ENCODE measurements at places on chromosomes 3 and 15.
A peak's percentile ranks its signal among the peaks of the same experiment; 100 is the strongest.

DNA sequence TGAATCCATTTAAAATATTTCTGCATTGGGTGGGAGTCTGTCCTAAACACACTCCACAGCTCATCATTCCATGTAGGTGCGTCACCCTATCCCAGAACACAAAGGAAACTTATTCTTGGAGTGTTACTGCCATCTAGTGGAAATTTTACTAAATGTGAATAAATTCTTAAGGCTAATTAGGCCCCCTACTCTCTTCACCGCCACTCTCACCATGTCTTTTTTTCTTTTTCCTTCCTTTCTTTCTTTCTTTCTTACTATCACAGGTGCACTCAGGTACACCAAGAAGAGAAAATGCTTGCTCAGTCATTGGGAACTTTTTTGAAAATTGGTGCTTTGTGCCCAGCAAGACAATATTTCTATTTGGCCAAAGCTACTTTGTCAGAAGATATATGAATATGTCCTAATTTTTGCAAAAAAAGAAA, 26.4 kb upstream of the ATP8B4 start:
- no peak overlapping the region for H3K27ac ChIP-seq
- H3K27me3 ChIP-seq, result no peaks in the 10 kb centered on the region
- H3K36me3 ChIP-seq, result no peaks in the 10 kb centered on the region
- no peak overlapping the region for H3K4me3 ChIP-seq
- no peaks in the 10 kb centered on the region for H3K4me1 ChIP-seq

DNA sequence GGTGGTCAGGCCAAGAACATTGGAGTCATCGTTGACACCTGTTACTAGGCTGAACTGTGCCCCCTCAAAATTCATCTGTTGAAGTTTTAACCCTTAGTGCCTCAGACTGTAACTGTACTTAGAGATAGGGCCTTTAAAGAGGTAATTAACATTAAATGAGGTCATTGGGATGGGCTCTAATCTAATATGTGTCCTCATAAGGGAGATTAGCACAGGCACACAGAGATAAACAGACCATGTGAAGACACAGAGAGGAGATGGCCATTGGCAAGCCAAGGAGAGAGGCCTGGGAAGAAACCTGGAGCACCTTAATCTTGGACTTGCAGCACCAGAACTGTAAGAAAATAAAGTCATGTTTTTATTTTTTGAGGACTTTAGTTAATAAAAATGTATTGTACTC, 59.6 kb downstream of the PLCL2 start:
- H3K4me3 ChIP-seq, result no peak overlapping the region
- no peaks in the 10 kb centered on the region for H3K36me3 ChIP-seq
- no peak for DNase-seq
- no peaks in the 10 kb centered on the region for H3K4me1 ChIP-seq
- H3K27ac ChIP-seq, result no peak overlapping the region
- H3K27me3 ChIP-seq, result no peaks in the 10 kb centered on the region

- no peaks in the 10 kb centered on the region for H3K27me3 ChIP-seq
- H3K27ac ChIP-seq, result peak overlapping the region; percentile 96
- H3K4me1 ChIP-seq, result peaks cover 33% of the 10 kb centered on the region
- peaks cover 4% of the 10 kb centered on the region for H3K36me3 ChIP-seq
These were observed 58.5 kb downstream of the LPP start for GRCh38 chr3:188212308-188212969.

DNA sequence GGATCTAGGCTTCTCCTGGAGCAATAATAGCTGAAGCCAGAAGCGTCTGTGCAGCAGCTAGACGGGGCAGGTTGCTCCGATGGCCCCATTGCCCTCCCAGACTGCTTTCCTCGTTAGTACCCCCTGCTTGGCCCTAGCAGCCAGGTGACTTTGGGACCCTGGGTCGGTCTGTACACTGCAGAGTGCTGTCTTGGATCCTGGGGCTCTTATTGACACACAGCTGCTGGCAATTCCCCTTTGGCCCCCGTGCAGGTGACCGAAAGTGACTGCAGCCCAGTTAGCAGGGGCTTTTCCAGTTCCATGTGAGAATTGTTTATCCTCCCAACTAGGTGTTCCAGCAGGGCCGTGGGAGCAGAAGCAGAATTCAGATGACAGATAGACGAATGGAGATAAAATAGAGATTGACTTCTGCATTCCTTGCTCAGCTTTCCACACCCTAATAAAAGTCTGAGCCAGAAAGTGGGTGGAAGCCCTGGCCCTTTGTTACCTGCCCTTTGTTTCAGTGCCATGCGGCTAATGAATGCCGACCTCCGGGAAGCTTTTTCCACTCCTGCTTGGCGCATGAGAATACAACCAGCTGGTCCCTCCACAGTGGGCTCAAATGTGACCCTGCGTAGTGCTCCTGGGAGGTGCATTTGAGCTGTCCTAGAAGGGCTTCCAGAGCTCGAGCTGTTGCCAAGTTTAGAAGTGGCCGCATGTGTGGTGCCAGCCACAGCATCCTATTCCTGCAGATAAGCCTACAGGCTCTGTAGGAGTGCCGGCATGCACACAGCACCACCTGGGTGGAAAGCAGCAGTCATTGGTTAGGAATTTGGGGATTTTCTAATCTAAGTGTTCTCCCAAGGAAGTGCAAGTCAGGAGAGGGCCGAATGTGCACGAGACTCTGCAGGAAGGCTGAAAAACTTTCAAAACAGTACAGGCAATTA, 94.4 kb downstream of the SLCO3A1 start:
- H3K36me3 ChIP-seq, result no peaks in the 10 kb centered on the region

- no peak overlapping the region for H3K4me3 ChIP-seq
- no peak for DNase-seq
- no peaks in the 10 kb centered on the region for H3K27me3 ChIP-seq
- no peak overlapping the region for H3K27ac ChIP-seq
- H3K4me1 ChIP-seq, result no peaks in the 10 kb centered on the region
These were observed 337.6 kb downstream of the EFHB start for GRCh38 chr3:19596408-19596807.

- H3K27me3 ChIP-seq, result no peaks in the 10 kb centered on the region
- no peaks in the 10 kb centered on the region for H3K36me3 ChIP-seq
- H3K27ac ChIP-seq, result no peak overlapping the region
- no peaks in the 10 kb centered on the region for H3K4me1 ChIP-seq
- H3K4me3 ChIP-seq, result no peak overlapping the region
- DNase-seq, result no peak
These were observed 23.0 kb upstream of the FURIN start for GRCh38 chr15:90845201-90845949.

DNA sequence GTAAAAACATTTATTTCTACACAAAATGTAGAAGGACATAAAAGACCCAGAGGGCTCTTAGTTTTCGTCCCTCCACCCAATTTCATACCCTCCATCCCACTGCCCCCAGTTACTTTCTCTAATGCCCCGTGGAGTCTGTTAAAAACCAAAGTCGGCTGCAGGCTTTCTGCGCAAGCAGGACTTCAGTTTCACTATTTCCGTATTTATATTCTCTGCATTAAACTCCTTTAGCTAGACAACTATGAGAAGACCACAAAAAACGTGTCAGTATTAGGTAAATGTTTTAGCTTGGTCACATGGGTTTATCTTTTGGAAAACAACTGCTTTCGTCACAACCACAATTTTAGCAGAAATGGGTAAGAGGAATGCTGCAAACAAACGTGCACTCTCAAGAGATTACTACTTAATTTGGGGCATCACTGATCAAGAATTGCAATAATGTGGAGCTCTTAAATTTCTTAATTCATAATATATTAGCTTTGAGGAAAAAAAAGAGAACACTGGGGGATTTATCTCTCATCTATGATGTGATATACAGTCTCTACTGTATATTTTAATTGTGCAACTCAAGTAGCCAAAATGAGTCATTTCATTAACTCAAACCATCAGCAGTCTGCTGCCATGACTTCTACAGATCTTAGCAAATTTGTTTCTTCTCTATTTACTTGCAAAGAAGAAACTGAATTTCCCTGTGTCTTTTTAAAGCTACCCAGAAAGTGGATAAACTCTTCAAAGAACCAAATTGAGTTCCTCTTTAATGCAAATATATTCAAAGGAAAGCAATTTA, 740 bp upstream of the NSMCE3 start:
- H3K27ac ChIP-seq, result peak overlapping the region; percentile 81
- no peaks in the 10 kb centered on the region for H3K36me3 ChIP-seq
- H3K4me3 ChIP-seq, result peak overlapping the region; percentile 75

- H3K27ac ChIP-seq, result no peak overlapping the region
- H3K36me3 ChIP-seq, result no peaks in the 10 kb centered on the region
- DNase-seq, result no peak
- no peak overlapping the region for H3K4me3 ChIP-seq
- no peaks in the 10 kb centered on the region for H3K27me3 ChIP-seq
These were observed 380.9 kb downstream of the FHIT start for GRCh38 chr3:60870396-60870795.

DNA sequence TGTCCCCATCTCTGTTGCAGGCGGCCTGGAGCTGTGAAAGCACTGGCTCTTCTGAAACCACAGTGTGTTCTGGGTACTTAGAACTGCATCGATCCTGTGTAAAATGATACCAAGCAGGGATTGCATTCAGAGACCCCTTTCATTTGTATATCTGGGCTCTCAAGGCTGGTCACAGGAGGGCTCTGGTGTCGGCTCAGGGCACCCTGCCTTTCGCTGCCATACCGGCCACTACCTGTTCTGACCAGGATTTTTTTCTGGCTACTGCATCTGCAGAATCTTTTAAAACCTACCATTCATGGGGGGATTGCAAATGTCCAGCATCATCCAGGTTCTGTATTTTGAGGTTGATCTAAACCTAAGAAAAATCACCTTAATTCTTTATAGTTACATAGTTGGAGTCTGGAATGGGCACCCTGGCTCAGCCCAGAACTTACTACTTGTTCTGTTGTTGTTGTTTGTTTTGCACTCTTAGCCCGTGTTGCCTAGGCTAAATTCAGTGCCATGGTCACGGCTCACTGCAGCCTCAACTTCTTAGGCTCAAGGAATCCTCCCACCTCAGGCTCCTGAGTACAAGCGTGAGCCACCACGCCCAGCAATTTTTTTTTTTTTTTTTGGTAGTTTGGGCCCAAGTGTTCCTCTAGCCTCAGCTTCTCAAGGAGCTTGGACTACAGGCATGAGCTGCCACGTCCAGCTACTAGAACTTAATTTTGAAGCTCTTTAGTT, 52.7 kb downstream of the TRIM71 start:
- no peaks in the 10 kb centered on the region for H3K27me3 ChIP-seq
- no peak for DNase-seq
- H3K4me3 ChIP-seq, result no peak overlapping the region

GRCh38 chr15:56432304-56432703, 32.6 kb downstream of the MNS1 start:
- H3K36me3 ChIP-seq, result no peaks in the 10 kb centered on the region
- no peak overlapping the region for H3K4me3 ChIP-seq
- H3K27me3 ChIP-seq, result no peaks in the 10 kb centered on the region
- H3K4me1 ChIP-seq, result no peaks in the 10 kb centered on the region
- no peak for DNase-seq

- peaks cover 17% of the 10 kb centered on the region for H3K36me3 ChIP-seq
- no peak overlapping the region for H3K27ac ChIP-seq
- H3K4me1 ChIP-seq, result no peaks in the 10 kb centered on the region
- DNase-seq, result no peak
These were observed 59.2 kb downstream of the PDIA5 start for GRCh38 chr3:123126031-123126430.

DNA sequence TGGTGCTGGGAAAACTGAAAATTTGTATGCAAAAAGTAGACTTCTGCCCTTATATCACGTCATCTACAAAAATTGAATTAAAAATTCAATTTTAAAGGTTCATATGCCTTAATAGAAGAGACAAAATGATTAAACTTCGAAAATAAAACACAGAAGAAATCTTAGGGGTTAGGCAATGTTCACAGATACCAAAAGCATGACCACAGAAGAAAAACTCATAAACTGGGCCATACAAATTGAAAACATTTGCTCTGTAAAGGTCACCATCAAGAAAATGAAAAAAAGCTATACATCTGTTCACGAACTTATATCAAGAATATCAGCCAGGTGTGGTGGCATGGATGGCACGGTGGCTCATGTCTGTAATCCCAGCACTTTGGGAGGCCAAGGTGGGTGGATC, 245.1 kb downstream of the PCCB start:
- DNase-seq, result no peak
- no peaks in the 10 kb centered on the region for H3K4me1 ChIP-seq
- H3K27me3 ChIP-seq, result no peaks in the 10 kb centered on the region
- H3K4me3 ChIP-seq, result no peak overlapping the region

GRCh38 chr3:129421988-129422745, 6.3 kb downstream of the EFCAB12 start:
- H3K27ac ChIP-seq, result no peak overlapping the region
- DNase-seq, result no peak
- H3K4me1 ChIP-seq, result no peaks in the 10 kb centered on the region
